ENCODE measurements at places on chromosomes 16 and 17.

- DNase-seq: no peak
These were observed 3.6 kb upstream of the ZMYND15 start for GRCh38 chr17:4735876-4736651.

DNA sequence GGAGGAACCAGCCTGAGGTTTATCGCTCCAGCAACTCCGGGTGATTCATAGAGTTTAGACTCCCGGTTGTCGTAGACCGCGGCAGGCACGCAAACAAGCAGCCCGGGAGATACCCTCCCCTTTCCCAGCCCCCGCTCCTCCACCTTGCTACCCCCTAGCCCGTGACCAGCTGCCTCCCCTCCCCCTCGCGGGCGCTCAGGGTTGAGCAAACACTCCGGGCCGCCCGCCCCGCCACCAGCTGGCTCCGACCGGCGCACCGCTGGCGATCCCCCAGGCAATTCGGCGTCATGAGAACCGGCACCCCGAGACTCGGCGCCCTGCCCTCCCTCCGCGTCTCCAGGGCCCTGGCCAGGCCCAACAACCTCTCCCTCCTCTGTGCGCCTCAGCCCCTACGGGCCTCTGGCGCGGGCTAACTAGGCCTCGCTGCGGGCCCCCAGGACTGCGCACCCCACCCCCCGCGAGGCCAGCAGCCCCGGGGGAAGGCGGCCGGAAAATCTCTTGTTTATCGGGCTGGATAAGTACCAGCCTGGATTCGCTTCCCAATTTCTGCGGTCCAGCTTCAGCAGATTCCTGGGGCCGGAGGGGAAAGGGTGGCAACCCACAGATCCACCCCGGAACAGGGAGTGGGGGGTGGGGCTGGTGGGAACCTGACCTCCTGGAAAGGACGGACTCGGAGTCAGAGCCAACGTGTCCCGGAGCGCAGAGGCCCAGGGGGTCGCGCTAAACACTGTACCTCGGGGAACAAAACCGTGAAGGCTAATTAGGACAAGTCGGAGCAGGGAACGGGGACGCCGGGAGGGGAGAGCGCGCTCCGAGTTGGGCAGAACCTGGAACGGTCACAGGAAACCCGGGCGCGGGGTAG lies 951 bp upstream of the GPRC5C start:
- peak; percentile 69 for DNase-seq

GRCh38 chr17:10652984-10653659 lies 4.0 kb downstream of the MYH3 start:
- peak; percentile 22 for DNase-seq

- DNase-seq: no peak
These were observed 19.2 kb upstream of the MEIOC start for GRCh38 chr17:44637066-44637465.

GRCh38 chr16:79456036-79456435 lies 144.5 kb downstream of the MAF start:
- no peak for DNase-seq

DNA sequence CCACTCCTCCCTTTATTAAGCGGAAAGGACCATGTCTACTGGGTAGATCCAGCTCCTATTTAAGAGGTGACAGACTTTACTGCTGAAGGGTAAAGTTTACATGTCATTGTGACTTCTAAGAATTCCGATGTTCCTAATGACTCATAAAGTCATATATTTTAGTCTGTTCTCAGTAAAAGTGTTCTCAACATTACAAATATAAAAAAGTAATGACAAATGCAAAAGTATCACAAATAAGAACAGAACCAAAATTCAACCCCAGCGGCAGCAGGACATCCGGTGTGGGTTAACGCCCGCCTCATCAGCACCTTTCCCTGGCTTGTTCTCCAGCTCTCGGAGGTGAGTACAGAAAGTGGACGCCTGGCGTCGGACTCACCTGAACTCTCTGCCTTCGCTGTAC lies 6.8 kb downstream of the AXIN1 start:
- no peak for DNase-seq

- DNase-seq: no peak
These were observed 135.5 kb upstream of the WSB1 start for GRCh38 chr17:27158382-27158781.

DNA sequence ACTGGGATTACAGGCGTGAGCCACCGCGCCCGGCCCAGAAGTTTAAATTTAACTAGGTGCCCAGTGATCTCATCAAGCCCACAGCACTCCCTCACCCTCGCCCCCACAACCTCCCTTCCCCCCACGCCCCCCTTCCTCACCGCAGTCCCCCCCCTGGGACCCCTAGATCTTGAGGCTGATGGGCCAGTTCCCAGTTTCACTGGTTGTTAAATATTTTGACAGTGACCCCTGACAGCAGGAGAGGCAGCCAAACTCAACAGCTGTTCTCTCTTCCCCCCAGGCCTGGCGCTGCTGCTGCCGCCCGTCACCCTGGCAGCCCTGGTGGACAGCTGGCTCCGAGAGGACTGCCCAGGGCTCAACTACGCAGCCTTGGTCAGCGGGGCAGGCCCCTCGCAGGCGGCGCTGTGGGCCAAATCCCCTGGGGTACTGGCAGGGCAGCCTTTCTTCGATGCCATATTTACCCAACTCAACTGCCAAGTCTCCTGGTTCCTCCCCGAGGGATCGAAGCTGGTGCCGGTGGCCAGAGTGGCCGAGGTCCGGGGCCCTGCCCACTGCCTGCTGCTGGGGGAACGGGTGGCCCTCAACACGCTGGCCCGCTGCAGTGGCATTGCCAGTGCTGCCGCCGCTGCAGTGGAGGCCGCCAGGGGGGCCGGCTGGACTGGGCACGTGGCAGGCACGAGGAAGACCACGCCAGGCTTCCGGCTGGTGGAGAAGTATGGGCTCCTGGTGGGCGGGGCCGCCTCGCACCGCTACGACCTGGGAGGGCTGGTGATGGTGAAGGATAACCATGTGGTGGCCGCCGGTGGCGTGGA lies 15.6 kb downstream of the QPRT start:
- DNase-seq: peak; percentile 24

DNA sequence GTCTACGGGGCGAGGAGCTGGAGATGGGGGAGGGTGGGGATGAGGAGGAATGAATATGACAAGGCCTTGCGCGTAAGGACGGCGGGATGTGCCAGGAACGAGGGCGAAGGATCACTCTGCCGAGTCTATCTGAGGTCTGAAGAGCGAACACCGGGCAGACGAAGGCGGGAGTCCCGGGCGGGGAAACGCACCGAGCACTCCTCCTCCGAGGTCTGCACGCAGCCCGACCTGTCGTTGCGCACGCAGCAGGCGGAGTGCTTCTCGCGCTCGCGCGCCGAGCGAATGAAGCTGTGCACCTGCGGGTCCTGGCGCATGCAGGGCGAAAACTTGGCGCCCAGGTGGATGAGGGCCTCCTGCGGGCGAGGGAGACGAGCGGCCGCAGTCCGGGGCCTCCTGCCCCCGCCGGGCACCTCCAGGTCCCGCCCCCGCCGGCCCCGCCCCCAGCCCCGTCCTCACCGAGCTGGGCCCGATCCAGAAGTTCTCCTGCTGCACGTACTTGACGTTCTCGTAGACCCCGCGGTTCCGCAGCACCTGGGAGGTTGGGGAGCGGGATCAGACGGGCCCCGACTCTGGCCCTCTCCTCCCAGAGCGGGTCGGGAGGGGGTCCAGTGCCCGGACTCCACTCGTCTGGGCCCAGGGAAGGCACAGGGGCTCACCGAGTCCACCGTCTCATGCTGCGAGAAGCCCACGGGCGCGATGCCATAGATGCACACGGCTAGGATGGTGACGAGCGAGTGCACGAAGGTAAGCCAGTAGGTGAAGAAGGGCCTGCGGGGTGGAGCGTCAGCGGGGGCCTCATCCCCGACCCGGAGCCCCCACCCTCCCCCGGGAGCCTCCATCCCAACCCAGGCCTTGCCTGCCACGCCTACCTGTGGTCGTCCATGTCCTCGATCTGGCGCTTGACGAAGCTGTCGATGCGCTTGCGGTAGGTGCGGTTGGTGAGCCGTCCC lies 7.6 kb downstream of the SNRNP25 start:
- no peak for DNase-seq
